ENCODE measurements at places on chromosomes 2 and 18.

DNA sequence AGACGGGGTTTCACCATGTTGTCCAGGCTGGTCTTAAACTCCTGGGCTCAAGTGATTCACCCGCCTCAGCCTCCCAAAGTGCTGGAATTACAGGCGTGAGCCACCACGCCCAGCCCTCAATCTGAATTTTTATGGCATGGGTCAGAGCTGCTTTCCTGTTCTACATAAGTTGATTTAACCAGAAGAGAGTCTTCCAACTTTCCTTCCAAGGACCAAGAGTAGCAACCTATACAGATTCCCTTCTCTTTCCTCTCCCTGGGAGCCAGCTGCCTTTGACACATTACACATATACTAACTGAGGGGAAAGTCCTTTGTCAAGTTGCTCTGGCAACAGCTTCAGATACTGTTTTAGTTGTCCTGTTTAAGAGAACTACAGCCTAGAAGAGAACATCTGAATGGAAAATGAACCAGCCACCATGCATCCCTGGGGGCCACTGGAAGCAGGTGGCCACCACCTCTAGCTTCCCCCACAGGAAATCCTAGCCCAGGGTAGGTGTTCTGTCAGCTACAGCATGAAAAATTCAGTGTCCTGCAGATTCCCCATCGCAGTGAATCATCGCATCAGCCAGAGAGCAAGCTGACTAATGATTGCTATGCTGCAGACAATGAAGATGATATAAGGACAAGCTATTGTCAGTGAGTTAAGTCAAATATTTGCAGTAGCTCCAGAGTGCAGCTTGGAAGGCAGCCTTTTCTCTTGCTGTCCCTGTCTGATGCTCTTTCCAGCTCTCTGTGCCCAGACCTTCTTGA, 62.9 kb downstream of the POMC start:
- no peak for DNase-seq

DNA sequence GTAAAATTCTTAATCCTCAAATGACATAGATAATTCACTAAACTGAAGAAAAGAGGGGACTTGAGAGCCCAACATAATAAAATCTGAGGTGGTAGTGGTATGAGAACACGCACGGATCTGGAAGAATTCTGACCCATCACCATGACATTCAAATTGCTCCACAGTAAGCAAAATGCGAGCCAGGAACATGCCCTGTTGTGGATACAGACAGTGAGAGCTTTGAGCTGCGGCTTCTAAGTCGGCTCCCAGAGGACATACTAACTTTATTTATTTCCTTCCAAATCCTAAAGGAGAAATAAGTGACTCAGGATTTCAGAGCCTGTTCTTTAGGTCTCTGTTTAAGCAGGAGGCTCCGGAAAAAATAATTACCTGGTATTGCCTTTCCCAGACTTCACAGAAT, 143.4 kb upstream of the SMAD7 start:
- no peak for DNase-seq

GRCh38 chr18:69628774-69629359, 228.2 kb downstream of the DOK6 start:
- DNase-seq, result no peak

GRCh38 chr18:38611036-38611964, 1045.7 kb upstream of the CELF4 start:
- DNase-seq, result peak; percentile 69

DNA sequence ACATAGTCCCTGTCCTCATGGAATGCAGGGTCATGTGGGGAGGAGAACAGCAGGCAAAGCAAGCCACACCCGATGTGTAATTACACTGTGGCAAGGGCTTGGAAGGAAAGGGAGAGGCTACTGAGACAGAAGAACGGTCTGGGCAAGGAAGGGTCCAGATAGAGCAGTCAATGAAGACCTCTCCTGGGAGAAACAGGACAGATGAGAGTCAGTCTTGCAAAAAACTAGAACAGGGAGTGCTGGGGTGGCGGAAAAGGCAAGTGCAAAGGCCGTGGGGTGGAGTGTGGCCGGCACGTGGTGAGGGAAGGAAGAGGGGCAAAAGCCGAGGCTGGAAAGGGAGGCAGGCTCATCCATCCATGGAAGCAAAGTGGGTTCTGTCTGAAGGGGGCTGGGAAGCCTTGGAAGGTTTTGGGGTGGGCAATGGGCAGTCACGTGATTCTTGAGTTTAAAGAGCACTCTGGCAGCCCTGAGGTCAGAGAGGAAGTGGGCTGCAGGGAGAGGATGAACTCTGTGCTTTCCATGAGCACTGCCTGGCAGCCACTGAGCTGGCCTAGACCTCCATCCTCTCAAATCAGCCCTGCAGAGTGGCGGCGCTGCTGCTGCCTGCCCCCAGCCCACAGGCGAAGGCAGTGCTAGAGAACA, 182.2 kb downstream of the INHBB start:
- no peak for DNase-seq

DNA sequence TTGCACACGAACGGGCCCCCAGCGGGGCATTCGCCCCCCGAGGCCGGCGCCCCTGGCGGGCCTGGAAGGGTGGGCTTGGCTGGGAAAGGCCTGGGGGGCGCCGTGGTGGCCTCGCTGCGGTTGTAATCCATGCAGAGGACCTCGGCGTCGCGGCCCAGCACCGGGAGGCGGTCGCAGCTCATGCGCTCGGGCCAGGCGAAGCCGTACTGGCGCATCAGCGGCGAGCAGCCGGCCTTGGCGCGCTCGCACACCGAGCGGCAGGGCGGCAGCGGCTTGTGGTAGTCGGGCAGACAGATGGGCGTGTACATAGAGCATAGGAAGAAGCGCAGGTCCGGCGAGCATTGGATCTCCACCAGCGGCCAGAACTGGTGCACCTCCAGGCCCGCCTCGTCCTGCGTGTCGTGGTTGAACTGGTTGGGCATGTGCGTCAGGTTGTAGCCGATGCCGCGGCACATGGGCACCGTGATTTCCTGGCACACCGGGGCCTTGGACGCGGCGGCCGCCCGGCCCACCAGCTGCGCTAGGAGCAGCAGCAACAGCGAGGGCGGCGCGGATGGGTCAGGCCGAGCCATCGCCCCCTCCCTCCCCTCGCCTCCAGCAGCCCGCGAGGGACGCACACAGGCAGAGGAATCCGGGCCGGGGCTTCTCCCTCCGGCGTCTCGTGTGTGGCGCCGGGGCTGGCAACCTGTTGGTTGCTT, 1.4 kb downstream of the FZD5 start:
- DNase-seq, result peak; percentile 66

- DNase-seq, result no peak
Measured at GRCh38 chr18:59352250-59352855, 6.7 kb downstream of the LMAN1 start.

GRCh38 chr2:66134138-66134701, 300.7 kb upstream of the MEIS1 start:
- no peak for DNase-seq

DNA sequence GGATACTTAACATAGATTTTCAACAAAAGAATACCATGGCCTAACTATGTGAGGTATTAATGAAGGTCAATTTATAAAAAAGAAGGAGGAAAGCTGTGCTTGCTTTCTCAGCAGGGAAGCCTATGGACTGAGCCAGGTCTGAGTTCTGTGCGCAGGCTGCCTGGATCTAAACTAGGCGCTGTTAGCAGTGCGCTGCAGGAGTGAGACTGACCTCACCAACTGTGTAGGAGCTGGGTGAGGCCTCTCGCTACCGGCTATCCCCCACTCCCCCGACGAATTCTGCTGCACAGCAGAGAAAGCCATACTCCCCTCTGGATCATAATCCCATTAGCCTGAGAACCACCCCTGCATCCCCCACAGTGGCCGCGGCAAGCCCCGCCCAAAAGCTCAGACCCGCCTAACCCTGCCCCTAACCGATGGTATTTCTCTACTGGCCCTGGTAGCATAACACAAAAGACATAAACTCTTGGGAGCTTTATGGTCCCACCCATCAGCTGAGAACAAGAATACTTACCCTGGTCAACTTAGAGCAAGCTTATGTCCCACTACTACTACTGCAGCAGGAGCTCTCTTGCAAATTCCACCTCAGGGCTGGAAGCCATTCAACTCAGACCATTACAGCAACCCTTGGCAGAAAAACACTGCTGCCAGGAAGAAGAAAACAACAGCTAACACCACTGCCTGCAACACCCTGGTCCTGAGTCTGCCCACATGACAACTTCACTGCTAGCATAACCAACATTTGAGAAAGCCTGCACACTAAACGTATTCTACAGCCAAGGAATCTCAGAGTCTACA, 28.0 kb downstream of the SULT1C2 start:
- no peak for DNase-seq

DNA sequence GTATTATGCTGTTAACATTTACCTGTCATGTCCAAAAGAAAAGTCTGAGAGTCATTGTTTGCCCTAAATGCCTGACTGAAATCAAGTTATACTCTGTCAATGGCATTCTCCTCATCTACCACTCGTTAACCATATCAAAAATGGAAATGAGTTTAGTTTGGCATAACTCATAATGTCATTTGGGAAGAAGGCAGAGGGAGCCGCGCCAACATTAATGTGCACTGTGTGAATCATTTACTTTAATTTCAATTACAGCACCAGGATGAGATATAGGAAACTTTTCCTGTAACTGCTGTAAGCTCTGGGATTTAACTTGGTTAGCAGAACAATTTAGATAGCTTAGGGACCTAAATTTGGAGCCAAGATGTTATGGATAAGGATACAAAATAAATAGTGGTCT, 871.2 kb upstream of the POU3F3 start:
- no peak for DNase-seq

DNA sequence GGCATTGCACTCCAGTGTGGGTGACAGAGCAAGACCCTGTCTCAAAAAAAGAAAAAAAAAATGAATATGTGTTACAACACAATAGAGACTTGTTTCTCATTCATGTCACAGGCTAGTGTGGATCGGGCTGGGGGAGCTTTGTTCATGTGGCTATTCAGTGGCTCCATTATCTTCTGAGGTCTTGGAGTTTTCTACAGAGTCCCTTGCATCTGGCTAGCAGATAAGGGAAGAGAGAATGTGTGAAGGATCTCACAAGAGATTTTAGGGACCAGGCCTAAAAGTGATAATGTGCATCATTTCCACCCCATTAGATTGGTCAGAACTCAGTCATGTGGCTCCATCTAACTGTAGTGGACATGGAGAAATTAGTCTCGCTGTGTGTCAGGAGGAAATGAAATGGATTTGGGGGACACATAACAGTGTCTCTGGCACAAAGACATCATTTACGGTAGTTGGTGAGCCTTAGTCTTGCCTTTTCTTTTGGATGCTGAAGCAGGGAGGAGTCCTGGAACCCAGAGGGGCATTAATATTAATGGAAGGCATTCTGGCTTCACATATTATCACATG, 32.4 kb upstream of the CASP10 start:
- no peak for DNase-seq

DNA sequence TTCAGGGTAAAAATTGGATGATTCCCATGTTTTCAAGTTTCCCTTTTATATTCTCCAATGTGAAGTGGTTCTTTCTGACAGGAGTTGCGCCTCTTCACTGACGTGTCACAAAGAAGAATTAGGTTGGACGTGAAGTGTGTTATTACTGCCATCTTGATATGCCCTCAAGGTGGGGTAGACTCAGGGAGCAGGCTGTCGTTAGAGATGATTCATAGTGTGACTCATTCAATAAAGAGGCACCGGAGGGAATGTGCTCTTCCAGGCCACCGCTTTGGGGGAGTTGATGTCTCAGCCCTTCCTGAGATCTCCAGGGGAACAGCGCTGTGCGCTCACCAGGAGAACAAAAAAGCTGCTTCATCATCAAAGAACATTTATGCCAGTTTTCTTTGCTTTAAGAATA, 3.6 kb upstream of the DGKD start:
- no peak for DNase-seq

DNA sequence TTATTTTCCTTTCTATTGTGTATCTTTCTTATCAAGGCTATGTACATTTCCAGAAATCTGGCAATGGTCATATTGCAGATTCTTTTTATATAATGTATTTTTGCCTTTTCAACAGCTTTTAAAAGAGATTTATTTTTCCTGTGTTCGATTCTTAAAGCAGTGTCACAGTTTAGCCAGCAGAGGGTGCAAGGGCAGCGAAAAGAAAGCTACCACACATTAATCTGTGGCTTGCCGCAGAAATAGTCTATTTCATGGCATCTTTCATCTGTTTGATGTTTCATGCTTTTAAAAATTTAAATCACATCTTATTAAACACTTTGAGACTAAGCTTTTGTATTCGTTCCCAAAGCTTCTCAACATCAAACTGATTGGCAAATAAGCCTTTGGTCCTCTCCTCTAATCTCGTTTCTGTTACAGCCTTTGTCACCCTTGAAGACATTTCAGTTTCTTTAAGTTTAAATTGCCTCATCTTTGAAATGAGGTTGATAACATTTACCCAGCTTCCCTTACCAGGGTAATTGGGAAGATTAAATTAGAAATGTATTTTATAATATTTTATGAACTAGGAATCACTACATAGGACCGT, 73.3 kb downstream of the PIK3C3 start:
- DNase-seq, result no peak

DNA sequence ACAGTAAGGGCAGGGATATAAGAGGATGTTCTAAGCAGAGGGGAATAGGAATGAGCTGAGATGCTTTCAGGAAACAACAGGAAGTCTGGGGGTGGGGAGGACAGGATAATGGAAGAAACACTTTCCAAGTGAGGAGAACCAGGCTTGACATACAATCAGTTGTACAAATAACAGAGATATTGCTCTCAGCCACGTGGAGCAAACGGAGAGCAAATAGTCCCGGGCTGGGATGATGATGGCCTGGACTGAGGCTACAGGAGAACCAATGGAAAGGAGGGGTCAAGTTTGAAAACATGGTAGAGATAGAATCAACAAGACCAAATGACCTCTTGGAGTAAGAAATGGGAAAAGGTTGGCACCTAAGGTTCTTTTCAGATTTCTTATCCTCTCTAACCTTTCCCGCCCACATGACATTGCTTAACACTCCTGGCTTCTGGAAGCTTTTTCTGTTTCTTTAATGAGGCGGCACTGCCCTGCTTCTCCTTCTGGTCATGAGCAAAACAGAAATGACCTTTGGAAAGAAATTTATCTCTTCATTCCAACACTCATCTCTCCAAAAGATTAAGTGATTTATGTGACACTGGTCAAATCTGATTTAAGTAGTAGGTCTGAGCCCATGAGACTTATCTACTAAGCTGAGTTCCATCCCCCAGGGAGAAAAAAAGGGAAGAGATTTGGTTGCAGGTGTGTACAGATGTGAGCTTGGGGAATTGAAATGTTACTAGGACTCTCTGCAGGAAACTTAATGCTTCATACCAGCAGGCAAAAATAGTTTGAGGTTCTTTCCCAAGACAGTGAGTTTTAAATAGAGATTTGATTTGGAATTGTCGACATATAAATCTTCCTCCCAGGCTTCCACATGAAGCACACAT, 442.9 kb upstream of the HNRNPA3 start:
- DNase-seq, result no peak

DNA sequence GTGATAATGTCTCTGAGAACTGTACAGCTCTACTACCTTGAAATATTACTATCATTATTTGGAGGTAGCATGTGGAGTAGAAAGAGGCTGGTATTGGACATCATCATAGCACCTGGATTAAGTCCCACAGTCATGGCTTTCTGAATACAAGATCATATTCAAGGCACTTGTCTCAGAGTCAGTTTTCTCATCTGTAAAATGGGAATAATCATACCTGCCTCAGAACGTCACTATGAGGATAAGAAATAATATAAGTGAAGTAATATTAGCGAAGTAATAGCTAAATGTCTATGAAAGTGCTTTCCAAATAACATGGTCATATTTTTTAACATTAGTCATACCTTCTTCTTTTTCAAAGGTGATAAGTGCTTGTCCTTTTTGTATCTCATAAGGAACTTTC, 11.0 kb downstream of the NMI start:
- DNase-seq, result no peak
